ENCODE measurements at places on chromosomes 12 and 14.

GRCh38 chr14:58829594-58829993 is 191.8 kb downstream of the DACT1 start:
- DNase-seq, result no peak

DNA sequence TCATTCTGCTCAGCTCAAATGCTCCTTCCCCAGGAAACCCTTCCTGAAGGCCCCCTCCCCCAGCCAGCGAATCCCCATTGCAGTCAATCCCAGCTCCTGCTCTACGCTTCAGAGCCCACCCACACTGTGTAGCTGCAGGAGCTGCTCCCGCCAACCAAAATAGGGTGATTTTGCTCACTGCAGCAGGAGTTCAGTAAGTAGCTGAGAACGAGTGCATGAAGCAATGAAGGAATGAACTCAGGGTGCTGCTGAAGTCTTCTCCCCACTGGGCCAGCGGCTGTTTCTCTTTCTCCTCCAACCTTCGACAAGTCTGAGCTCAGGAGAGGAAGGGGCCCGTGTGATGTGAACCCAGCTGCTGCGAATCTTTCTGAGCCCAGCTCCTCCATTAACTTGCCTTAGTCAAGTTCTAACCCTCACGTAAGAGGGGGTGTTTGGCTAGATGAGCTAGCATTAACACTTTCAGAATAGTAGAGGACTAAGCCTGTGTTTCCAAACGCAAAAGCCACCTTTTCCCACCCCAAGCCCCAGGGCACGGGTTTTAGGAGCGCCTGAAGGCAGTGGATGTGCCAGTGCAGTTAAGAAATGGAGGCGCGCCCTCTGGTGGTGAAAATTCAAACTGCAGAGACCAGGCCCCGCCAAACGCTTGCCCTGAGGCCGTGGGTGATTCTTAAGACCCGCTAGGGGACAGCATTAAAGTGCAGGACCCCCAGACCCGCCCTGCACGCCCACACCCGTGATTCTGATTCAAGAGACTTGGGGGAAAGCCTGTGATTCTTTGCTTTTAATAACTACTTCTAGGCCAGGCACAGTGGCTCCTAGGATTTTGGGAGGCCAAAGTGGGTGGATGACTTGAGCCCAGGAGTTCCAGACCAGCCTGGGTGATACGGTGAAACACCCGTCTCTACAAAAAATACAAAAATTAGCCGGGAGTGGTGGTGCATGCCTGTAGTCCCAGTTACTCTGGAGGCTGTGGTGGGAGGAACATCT is 11.9 kb upstream of the SERPINA4 start:
- peak; percentile 76 for DNase-seq

GRCh38 chr12:112796067-112796466 is 4.5 kb downstream of the RPH3A start:
- no peak for DNase-seq

- no peak for DNase-seq
Observed at GRCh38 chr12:67826148-67826547, 163.1 kb upstream of the IFNG-AS1 start.

- DNase-seq, result peak; percentile 59
Observed at GRCh38 chr14:75301666-75302325, 23.2 kb downstream of the FOS start.

DNA sequence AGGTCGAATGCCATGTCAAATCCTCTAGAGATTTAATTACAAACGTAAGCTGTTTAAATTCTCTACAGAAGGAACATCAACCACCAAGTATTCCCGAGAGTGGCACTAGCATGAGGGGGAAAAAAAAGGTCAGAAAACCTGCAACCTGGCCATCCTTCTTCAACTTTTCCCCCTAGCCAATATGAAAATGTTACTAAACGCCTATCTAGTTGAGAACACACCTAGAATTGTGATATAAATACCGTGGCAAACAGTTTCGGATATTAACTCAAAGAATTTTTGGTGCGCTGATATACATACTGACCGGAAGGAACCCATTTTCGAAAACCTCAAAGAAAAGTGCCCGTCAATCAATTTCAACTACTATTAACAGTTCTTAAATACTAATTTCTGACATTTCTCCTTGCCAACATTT is 1.8 kb downstream of the HNRNPC start:
- DNase-seq, result no peak

DNA sequence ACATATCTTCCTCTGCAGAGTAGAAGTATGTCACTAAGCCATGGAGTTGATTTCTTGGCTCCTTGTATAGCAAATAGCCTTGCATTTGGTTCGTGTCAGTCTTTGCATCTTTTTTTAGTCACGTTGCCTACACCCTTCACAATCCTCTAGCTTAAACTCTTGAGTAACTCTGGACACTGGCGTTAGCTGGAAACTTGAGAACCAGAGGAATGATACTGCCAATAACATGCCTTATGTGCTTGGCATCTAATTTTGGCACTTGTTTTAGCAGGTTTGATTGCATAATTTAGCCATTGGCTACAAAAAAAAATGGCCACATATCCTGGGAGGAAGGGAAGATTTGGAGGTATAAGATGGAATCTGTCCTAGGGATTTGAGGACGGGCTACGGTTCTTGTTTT is 136.2 kb downstream of the ETV6 start:
- DNase-seq, result no peak

GRCh38 chr14:72810201-72810600 is 83.7 kb downstream of the DPF3 start:
- DNase-seq, result no peak

- DNase-seq, result no peak
Observed at GRCh38 chr12:62799126-62799736, 135.7 kb downstream of the PPM1H start.

DNA sequence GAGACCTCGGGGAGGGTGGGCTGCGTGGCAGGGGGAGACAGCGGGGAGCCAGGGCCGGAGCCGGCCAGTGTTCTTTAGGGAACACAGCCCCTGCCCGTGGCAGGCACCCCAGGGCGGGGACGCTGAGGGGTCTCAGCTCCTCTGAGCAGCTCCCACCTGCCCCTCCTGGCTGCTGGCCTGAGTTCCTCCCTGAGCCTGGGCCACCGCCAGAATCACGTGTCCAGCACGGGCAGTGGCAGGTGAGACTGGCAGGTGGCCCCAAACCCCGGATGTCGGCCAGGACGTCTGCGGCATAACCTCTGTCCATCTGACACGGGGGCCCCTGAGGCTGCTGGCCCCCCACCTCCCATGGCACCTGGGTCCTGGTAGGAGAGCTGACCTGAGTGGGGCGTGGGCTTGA is 25.1 kb downstream of the NOC4L start:
- DNase-seq, result peak; percentile 34

- no peak for DNase-seq
Observed at GRCh38 chr12:24201258-24201970, 251.9 kb upstream of the SOX5 start.

DNA sequence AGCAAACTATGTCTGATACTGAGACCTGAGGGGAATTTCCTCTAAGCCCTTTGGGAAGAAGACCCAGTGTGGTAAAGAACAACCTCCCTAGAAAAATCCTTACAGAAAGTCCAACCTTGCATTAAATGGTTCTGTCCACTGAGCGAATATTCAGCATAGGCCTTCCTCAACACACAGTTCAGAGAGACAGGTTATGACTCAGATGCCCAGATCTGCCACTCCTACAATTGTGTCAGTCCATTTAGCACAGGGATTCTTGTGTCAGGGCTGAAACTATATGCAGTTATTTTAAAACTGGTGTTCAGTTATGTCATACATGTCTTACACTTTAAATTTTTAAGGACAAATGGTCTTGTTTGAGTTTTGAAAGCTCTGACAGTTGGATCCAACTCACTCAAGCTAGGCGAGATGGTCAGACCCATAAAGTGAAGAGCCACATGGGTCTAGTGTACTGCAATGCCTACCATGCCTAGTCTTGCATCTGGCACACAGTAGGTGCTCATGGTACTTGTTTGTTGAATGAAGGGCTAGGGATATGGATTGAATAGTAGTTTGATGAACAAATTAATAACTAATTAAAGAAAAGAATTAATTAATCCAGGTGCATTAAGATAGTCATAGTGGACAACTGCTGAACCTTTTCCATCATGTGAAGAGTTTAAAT is 207.5 kb upstream of the PWP1 start:
- DNase-seq, result no peak

DNA sequence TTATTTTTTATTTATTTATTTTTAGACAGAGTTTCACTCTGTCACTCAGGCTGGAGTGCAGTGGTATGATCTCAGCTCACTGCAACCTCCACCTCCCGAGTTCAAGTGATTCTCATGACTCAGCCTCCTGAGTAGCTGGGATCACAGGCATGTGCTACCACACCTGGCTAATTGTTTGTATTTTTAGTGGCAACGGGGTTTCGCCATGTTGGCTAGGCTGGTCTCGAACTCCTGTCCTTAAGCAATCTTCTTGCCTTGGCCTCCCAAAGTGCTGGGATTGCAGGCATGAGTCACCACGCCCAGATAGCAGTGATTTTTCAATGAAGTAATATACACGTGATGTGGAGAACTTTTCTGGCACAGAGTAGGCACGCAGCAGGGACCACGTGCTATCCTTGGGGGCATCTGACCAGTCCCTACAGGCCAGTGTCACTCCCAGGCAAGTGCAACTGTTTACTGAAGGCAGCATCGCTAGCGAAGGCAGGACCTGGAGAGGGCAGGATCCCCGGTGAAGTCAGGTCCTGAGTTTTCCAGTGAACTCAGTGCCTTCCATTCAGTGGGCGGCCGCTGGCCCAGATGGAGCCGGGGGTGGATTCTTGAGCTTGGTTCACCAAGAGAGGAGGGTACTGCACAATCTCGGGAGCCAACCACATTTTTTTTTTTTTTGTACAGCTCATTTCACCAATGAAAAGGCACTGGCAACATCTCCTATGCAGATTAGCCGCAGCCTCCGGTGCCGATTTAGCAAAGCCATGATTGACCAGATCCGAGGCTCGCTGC is 11.1 kb upstream of the CLMN start:
- no peak for DNase-seq

GRCh38 chr12:87870493-87871460 is 158.4 kb downstream of the C12orf50 start:
- no peak for DNase-seq

- DNase-seq, result no peak
Observed at GRCh38 chr12:116520801-116521471, 38.2 kb upstream of the MAP1LC3B2 start.

DNA sequence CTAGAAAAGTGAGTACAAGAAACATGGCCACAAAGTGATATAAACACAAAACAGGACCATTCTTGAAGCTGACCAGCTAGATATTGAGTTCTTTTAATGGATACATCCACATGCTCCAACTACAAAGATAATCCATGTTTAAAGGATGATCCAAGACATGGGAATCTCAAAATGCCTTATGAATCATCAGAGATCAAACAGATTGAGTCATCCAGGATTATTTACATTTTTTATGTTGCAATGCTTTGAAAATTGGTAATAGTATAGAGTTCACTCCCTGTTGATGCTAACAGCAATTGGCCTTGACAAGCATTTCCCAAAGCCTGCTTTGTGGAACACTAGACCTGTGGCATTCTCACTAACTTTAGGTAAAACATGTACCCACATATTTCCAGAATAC is 293.0 kb upstream of the TBX3 start:
- no peak for DNase-seq

DNA sequence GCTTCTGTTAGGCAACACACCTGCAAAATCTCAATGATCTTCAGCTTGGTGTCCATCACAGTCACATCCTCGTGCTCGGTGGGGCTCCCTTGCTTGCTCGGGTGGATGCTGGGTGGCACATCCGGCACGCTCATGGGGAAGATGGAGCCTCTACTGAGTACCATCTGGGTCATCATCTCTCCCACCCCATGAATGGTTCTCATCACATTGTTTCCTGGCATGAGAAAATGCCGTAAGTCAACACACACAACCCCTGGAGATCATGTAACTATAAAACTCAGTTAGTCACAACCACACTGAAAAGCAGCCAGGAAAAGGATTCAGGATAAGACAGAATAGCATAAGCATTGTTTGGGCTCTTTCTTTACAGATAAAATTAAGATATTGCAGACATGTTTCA is 201.1 kb downstream of the ITPR2 start:
- no peak for DNase-seq

GRCh38 chr12:93802698-93803423 is 125.7 kb downstream of the CRADD start:
- no peak for DNase-seq

GRCh38 chr14:73231981-73232851 is 5.1 kb upstream of the PAPLN start:
- DNase-seq, result no peak

- DNase-seq, result no peak
Observed at GRCh38 chr12:24770334-24770733, 178.6 kb downstream of the BCAT1 start.

DNA sequence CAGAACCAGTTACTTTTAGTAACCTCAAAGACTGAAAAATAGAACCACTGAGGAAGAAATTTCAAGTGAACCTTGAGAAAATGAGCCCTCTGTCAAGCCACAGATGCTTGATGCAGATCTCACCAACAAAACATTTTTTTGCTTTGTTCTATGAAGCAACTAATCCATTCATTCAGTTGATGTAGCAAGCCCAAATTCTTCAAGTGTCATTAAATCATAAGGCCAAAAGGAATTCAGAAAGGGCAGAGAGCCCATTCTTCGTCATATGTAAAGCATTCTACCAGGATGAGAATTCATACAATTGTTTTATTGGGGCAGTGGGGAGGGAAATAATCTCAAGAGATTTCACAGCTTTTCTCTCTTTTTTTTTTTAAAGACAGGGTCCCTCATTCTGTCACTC is 218.0 kb upstream of the RGS6 start:
- no peak for DNase-seq

DNA sequence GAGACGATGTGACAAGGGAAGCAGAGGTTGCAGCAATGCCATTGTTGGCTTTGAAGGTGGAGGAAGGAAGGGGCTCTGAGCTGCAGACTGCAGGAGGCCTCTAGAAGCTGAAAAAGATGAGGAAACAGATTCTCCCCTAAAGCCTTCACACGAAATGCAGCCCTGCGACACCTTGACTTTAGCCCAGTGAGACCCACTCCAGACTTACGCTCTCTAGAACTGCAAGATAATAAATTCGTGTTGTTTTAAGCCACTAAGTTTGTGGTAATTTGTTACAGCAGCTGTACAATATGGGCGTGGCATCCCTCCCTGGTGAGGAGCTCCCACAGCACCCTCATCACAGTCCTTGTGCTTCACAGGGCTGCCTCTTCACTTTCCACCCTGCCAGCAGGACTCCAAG is 53.2 kb downstream of the GOLGA5 start:
- DNase-seq, result no peak

DNA sequence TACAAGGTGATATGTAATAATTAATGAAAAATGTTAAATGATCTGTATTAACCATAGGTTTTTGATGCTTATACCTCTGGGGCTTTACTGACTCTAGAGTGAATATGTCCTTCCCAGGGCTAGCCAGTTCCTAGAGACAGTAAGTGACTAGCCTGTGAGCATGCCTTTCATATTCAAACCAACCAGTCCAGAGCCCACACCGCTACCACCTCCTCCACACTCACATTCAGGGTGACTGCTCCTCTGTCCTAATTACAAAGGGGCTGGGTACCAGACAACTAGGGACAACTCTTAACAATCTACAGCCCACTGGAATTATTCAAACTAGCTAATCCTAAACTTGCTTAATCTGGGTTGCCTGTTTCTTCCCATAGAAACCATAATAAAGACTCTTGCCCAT is 49.0 kb downstream of the RALGAPA1 start:
- no peak for DNase-seq
